ENCODE measurements at places on chromosomes 3 and 15. TPM values are rescaled to one million over a fixed set of nuclear protein-coding genes. Genes with fewer than 3 reads are reported as not detected.

DNA sequence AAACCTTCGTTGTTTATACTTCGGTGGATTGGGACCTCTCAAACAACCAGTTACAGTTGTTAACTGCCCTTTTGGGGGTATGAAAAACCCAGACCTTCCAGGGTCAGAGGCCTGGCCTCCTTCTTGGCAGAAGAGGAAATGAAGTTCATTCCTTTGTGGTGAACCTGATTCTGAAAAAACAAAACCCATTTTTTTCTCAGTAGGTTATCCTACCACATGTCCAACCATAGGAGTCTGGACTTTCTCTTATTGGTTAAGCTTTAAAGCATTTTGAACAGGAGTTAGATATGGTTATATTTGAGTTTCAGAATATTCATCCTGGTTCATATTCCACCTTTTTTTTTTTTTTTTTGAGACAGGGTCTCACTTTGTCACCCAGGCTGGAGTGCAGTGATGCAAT, 7.2 kb upstream of the LACTB start:
- no peak for DNase-seq

GRCh38 chr3:167976516-167977361, 119.0 kb downstream of the GOLIM4 start:
- DNase-seq: no peak

DNA sequence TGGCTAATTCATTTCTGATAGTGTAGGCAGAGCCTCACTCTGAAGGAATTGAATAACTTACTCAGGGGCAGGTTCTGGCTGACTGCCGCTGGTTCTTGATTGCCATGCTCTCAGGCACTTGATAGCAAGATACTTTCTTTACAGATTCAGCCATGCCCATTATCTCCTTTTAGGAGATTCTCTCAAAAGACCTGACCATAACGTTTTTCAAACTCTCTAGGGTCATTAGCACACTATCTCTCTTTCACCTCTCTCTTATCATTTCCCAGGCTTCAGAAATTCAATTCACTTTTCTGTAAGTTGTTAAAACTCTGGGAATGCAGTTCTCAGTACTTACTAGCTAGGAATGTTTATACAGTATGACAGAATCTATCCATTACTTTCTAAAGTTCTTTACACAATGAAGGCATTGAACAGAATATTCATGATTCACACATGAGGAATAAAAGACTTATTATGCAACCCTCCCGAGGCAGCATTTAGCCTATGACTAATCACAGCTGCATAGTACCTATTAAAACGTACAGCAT, 850.3 kb upstream of the CADM2 start:
- DNase-seq: no peak

GRCh38 chr3:184949251-184949965, 137.4 kb downstream of the VPS8 start:
- DNase-seq: no peak

- DNase-seq: no peak
Observed at GRCh38 chr3:158712443-158712842, 19.8 kb downstream of the RARRES1 start.

DNA sequence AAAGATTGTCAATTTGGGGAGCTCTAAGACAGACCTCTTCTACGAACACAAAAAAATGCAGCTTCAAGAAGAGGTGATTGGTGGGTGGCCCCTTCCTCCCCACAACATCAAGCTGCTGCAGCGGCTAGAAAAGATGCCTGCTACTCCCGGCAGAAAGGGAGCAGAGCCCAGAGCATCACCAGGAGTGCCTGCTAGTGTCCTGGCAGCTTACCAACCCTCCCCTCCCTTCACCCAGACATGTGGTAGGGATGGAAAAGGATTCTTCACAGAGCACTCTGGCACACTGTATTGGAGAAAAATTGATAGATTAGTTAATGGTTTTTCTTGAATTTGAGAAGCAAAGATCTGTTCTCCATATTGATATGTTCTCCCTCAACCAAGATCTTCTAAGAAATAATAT, 10.8 kb downstream of the IP6K1 start:
- DNase-seq: no peak

The ZNF660 gene
- 0.92 TPM for total RNA-seq

DNA sequence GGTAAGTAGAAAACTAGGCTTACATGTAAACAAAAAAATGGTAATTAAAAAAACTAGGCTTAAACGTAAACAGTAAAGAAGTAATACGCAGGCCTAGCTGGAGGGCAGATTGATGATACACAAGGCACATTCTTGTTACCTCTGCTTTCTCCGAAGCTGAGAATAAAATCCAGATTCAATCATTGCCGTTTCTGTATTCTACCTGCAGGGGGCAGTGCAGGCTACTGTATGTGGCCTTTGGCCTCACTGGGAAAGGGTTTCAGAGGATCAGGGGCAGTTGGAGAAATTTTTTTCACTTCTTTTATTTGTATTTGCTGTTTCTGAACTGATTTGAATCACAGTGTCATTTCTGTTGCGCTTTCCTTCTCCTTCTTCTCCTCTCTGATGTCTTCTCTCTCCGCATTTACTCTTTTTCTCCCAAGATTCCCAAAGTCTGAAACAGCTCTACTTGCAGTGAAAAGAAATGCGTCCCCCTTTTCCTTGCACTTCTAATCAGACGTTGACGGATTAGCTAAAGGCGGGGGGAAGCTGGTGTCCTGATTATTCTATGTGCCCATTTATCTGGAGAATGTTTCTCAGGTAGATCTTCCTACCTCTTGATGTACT, 67.1 kb upstream of the MCTP2 start:
- peak; percentile 36 for DNase-seq

The RFTN1 gene
- 25.0 TPM for total RNA-seq

The ACKR4 gene
- total RNA-seq: 1.4 TPM

- DNase-seq: no peak
Observed at GRCh38 chr15:75662823-75663519, 15.3 kb downstream of the SNX33 start.

The MYH15 gene
- 0.07 TPM for total RNA-seq

The KLHL6 gene
- 0.87 TPM for total RNA-seq

The CDC25A gene
- total RNA-seq: 0.77 TPM

GRCh38 chr15:29871401-29871800, 49.1 kb upstream of the TJP1 start:
- DNase-seq: peak; percentile 68

DNA sequence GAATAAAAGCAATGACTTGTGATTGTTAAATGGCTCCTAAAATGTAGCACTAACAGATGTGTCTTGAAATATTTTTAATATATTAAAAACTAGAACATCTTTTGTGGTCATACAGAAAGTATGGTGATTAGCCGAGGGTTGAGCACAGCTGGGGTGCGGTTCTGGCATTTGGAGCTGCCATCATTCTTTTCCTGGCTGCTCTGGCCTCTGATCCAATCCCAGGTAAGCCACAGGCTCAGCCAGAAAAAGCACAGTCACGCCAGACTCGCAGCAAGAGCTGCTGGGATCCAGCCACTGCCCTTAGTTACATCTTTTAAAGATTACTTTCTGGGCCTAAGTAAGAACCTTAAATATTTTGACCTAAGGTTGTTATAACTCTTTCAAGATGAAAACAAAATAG, 196.8 kb downstream of the PLCL2 start:
- DNase-seq: peak; percentile 35

- no peak for DNase-seq
Observed at GRCh38 chr3:153970741-153971347, 150.3 kb upstream of the ARHGEF26 start.

DNA sequence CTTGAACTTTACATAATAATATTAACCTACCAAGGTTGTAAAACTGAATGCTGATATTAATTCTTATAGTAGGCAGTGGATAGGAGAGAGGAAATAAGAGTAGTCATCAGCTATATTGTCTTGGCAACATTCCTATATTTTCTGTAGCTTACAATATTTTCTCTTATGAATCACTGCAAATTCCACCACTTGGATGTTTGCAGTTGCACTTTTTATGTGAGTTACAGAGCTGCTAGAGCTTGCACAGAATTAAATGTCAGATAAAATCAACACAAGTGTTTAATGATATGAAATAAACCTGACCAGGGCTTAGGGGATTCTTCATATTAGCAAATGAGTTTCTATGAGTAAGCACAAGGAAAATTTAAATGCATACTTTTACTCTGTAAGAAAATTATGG, 1710.1 kb downstream of the SI start:
- no peak for DNase-seq

GRCh38 chr3:52714335-52715302, 8.7 kb downstream of the SPCS1 start:
- DNase-seq: no peak

DNA sequence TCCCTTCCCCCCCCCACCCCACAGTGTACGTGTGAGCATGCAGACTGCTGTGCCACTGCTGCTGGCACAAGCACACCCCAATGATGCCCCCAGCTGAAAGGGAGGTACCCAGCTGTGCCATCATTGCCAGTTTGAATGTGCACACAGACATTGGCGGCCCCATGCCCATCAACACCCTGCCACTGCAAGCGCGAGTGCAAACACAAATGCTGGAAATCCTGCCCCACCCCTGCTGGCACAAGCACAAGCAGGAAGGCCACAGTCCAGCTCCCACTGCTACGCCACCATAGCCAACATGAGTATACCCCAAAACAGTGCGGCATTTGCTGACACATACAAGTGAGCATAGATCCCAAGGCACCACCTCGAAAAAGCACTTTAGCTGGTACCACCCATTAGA, 222.9 kb downstream of the SCAPER start:
- DNase-seq: no peak

The SERINC4 gene
- not detected for total RNA-seq

GRCh38 chr3:61111825-61112224, 139.4 kb downstream of the FHIT start:
- no peak for DNase-seq

The DOCK3 gene
- 3.8 TPM for total RNA-seq

The ITIH1 gene
- total RNA-seq: not detected

The POLR2H gene
- total RNA-seq: 26.0 TPM

- no peak for DNase-seq
Observed at GRCh38 chr15:80560601-80561400, 134.3 kb upstream of the ABHD17C start.

The PHLDB2 gene
- 128 TPM for total RNA-seq

DNA sequence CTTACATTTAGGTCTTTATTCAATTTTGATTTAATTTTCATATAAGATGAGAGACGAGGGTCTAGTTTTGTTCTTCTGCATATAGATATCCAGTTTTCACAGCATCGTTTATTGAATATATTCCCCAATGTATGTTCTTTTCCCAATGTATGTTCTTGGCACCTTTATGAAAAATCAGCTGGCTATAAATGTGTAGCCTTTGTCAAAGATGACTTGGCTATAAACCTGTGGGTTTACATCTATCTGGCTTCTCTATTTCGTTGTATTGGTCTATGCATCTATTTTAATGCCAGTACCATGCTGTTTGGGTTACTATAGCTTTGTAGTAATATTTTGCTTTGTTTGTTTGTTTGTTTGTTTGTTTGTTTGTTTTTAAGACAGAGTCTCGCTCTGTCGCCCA, 11.7 kb upstream of the IREB2 start:
- DNase-seq: no peak

The EFCAB12 gene
- not detected for total RNA-seq

- DNase-seq: no peak
Observed at GRCh38 chr3:54999159-54999558, 71.3 kb upstream of the LRTM1 start.

GRCh38 chr3:46661776-46662766, 31.4 kb downstream of the ALS2CL start:
- no peak for DNase-seq

GRCh38 chr3:41202834-41203345, 3.6 kb downstream of the CTNNB1 start:
- DNase-seq: no peak

DNA sequence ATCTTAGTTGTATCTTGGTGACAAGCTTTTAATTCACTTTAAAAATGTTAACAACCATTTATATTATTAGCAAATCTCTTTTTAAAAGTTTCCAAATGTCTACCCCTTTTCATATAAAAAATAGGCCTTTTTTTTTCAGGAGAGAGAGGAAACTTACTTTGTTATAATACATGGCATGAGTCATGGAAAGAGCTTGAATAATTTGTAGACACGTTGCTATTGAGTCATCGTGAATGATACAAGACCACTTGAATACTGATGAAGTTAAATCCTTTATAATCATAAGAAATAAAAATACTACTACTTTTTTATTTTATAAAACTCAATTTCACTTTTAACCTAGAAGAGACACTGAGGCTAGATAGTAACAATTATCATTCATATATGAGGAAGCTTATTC, 70.3 kb upstream of the BBX start:
- no peak for DNase-seq

DNA sequence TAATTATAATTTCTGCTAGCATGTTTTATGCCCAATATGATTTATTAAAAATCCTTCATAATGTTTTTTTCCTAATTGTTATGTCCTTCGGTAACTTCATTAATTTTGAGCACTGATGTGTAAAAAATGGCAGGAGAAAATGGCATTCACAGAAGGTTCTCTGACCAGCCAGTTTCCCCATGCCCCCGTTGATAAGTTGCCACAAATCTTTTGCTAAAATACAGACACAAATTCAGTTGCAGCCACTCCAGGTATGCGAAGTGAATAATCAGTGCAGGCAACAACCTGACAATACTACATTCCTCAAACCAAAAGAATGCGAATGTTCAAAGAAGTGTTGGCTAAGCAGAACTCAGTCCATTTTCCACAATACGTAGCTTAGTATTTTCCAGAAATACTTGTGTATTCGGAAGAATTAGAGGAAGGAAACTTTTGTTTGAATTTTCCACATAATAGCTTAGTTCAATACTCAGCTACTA, 32.7 kb downstream of the CHL1 start:
- DNase-seq: no peak

DNA sequence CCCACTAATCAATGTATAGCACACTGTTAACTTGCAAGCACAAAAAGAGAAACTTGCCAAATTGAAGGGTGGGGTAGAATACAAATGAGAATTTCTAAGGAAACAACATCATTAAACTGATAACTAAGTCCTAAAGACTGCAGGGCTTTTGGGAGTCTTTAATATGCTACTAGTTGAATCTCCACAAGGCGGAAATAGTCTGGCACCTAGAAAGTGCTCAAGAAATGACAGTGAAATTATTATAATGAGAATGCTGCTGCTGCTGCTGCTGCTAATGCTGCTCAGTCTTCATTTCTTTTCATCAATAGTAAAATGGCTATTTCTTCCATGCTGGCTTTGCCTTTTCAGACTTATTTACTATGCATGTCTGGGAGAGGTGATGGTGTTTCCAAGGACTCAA, 91.8 kb downstream of the BTD start:
- DNase-seq: no peak

DNA sequence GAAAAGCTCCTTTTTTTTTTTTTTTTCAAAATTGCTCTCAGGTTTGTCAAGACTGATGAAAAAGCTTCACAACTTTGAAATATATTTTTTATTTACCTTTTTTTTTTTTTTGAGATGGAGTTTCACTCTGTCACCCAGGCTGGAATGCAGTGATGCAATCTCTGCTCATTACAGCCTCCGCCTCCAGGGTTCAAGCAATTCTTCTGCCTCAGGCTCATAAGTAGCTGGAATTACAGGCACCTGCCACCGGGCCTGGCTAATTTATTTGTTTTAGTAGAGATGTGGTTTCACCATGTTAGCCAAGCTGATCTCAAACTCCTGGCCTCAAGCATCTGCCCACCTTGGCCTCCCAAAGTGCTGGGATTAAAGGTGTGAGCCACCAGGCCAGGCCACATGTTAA, 1515.0 kb downstream of the OTOL1 start:
- no peak for DNase-seq

Data from left ventricle myocardium superior (tissue), 1 donor.